Brain pericyte (primary cell): ENCODE measurements at places on chromosomes 11 and 22.

DNA sequence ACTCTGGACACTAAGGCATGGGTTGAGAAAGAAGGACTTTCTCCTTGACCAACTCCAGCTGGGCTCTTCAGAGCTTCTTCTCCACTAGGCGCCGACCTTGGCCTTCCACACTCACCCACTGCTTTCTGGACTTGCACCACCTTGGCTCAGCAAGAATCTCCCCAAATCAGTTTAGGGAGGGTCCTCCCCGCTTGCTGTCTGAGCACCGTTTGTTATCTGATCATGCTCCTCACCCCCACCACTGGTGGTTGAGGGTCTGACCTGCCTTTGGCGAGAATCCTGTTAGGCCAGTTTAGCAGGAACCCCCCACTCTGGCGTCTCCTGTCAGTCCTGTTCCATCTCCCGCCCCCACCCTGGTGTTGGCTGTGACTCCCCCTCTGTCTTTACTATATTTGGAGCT is 10.4 kb downstream of the APOL2 start:
- no peak for DNase-seq

DNA sequence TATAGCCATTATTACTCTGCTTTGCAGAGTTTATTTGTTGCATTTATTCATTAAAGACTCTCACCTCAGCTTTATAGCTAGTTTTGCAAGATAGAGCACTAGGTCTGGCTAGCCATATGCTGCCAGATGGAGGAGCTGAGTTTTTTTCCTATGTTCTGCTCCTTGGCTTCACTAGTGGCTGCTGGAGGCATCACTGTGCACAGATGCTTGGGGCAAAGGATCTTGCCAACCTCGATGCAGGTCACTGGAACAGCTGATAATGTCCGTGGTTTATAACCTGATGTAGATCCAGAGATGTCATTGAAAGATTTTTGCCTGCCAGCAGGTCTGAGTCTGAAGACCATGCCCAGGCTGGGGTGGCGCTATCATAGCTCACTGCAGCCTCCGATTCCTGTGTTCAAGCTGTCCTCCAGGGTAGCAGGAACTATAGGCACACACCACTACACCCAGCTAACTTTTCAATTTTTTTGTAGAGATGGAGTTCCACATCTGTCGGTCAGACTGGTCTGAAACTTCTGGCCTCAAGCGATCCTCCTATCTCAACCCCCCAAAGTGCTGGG is 63.2 kb downstream of the PACS1 start:
- DNase-seq: no peak

DNA sequence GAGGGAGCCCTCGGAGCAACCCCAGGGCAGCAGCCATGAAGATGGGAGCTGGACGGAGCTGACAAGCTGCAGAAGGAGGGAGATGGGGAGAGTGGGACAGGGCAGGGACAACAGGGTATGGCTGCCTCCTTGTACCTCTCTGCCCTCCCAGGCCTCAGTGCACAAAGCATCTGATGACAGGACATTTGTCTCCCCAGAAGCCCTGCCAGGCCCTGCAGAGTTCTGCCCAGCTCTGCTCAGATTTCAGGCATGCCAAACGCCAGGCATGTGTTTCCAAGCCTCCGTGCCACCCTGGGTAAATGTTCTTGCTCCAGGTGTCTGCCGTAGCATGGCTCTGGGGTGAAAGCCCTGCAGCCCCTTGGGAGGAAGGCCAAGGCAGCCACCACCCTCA is 1.1 kb upstream of the IFITM10 start:
- DNase-seq: no peak

DNA sequence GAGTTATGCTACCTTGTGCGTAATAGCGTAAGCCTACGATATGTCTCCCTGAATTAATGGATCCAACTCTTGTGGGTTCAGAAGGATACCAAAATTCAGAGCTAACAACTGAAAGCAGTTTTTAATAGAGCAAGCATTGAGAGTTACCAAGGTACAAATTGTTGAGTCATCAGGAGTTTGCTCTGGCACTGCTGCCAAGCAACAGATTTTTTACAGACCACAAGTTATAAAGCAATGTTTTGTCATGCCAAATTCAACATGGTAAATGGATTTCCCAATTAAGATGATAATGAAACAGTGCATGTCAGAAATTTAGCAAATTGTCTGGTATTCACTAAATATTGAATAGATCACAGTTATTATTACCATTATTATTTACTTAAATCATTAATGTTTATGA is 295.6 kb downstream of the NELL1 start:
- no peak for DNase-seq

GRCh38 chr11:98423933-98424332 is 596.8 kb upstream of the CNTN5 start:
- DNase-seq: no peak

GRCh38 chr22:45670981-45671782 is 452 bp upstream of the ATXN10 start:
- no peak for DNase-seq

GRCh38 chr11:71490044-71490730 is 36.9 kb upstream of the KRTAP5-7 start:
- no peak for DNase-seq

DNA sequence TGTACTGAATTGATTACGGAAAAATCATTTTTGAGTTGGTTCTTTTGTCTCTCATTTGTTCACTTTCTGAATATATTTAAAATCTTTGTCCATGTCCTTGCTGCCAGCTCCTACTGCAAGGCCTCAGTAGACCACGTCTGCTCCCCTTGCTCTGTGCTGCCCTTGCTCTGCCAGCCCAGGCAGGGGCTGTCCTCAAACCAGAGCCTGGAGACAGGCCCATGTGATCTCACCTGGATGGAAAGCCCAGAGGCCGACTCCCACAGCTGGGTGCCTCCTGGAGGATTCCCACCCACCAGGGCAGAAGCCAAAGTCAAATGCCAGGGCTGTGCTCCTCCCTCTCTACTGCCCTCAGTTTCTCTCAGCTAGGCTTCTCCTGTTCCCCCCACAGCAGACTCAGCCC is 141.8 kb downstream of the NTM start:
- no peak for DNase-seq

DNA sequence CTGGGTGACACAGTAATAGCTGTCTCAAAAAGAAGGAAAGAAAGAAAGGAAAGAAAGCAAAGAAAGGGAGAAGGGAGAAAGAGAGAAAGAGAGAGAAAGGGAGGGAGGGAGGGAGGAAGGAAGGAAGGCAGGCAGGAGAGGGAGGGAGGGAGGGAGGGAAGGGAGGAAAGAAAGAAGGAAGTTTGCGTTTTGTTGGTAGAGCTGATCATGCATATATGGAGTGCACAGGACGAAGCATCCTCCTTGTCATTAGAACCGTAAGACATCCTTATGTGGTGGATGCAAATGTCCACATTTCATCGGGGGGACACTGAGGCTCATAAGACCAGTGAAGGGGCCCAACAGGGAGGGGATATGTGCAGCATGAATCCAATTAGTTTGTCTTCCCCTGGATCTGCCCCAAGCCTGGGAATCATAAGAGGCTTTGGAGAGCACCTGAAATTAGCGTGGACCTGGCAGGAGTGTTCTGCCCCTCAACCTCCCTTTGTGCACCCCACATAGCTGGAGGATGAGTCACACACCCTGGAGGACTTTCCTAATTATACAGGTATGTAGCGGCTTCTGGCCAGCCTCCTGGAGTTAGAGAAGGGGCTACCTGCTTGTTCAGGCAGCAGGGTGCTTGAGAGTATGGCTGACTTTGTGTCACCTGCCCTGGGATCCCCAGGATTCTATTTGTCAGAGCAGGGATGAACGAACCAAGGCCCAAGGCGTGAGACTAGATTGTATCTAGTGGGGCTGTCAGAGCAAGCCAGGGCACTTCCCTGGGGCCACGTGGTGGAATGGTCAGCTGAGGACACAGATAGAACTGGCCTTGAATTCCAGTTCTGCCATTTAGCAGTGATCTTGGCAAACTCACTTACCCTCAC is 119.7 kb upstream of the CD82 start:
- DNase-seq: no peak

DNA sequence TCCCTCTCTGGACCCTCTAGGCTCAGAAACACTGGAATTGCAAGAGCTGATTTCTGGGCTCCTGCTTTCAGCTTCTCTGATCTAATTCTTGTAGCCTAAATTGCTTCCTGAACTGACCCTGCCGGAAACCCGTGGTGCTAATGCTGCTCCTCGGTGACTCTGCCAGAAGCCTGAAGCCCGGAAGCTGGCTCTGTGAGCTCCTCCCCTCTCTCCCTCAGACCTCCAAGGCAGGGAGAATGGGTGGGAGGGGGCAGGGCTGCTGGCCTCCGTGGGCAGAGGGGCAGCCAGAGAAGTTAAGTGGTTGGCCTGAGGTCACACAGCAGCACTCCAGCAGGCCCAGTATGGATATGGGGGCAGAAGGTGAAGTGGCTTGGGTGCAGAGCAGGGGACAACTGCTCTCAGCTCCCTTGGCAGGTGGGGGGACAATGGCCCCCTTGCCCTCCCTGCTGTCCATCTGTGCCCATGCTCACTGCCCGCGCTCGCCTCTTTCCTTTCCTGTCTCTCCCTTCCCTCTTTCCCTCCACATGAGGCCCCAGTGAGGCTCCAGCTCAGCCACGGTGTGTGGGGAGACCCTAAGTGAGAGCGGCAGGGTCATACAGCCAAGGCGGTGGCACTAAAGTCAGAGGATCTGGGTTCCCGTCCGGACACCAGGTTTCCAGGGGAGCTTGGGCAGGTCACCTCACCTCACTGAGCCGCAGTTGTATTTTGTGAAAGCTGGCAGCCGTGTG is 16.2 kb downstream of the CAPN5 start:
- DNase-seq: no peak

DNA sequence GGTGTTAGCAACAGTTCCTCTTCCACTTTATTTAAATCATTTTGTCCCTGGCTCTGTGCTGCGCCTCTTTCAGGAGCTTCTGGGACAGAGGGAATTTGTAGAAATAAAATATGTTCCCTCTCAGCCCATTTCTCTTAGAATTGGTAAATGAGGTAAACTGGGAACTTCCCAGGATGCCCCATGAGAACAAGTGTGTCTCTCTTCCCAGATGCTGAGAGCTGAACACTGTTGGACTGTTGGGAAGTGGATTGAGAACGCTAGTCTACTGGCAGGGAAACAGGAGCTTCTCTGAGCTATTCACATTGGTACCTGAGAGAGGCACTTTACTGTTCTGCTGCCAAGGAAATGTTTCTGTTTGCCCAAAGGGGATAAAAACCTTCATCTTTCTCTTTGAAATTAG is 4.0 kb downstream of the CRY2 start:
- DNase-seq: no peak

- DNase-seq: no peak
These were observed 35.7 kb downstream of the CSTF3 start for GRCh38 chr11:33125611-33126010.

DNA sequence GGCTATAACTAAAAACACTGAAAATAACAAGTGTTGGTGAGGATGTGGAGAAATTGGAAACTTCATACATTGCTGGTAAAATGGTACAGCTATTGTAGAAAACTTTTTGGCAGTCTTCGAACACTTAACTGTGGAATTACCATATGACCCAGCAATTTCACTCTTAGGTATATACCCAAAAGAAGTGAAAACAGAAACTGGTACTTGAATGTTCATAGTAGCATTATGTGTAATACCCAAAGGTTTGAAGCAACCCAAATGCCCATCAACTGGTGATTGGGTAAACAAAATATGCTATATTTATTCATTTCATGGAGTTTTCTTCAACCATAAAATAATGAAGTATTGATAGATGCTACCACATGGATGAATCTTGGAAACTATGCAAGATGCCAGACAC is 40.8 kb upstream of the FTH1 start:
- no peak for DNase-seq

DNA sequence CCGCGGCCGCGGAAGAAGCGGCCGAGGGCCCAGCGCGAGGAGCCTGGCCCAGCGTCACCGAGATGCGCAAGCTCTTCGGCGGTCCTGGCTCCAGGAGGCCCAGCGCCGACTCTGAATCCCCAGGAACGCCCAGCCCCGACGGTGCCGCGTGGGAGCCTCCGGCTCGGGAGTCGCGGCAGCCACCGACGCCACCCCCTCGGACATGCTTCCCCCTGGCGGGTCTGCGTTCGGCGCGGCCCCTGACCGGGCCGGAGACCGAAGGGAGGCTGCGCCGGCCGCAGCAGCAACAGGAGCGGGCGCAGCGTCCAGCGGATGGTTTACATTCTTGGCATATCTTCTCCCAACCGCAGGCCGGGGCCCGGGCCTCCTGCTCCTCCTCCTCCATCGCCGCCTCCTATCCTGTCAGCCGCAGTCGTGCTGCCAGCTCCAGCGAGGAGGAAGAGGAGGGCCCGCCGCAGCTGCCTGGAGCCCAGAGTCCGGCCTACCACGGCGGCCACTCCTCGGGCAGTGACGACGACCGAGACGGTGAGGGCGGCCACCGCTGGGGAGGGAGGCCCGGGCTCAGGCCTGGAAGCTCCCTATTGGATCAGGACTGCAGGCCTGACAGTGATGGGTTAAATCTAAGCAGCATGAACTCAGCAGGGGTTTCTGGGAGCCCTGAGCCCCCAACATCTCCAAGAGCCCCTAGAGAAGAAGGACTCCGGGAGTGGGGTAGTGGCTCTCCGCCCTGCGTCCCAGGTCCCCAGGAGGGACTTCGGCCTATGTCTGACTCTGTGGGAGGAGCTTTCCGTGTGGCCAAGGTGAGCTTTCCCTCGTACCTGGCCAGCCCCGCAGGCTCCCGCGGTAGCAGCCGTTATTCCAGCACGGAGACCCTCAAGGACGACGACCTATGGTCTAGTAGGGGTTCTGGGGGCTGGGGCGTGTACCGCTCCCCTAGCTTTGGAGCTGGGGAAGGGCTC is 1.2 kb downstream of the ARHGEF17 start:
- DNase-seq: no peak

DNA sequence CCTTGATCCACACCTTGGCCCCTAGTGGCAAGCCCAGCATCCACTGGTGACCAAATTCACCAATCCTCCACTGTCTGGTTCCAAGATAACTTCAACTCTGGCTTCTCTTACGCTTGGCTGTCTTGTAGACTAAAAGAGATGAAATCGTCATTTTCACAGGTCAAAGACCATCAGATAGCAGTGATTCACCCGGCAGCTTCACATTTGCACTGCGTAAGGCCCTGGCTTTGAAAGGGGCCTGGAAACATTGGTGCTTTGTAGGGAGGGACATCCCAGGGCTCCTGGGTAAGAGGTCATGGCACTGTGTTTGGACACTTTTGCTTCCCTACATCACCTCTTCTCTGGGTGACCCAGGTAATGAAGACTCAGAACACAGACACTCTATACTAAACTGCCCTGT is 30.1 kb upstream of the FADD start:
- no peak for DNase-seq
